Stimulated activated CD4-positive, alpha-beta T cell treated with anti-CD3 and anti-CD28 coated beads, Interleukin-4, amount 100 ng/mL, for 24 hours (primary cell): ENCODE measurements at places on chromosomes 6 and 20.

GRCh38 chr20:48827855-48828733 lies at the start of gene PREX1:
PREX1 (minus strand) TSS chr20:48827999; CDS start chr20:48827860, 139 bp downstream.
- peak; percentile 73 for DNase-seq

GRCh38 chr6:53961679-53962370 lies 149.4 kb upstream of the MLIP start:
- no peak for DNase-seq

DNA sequence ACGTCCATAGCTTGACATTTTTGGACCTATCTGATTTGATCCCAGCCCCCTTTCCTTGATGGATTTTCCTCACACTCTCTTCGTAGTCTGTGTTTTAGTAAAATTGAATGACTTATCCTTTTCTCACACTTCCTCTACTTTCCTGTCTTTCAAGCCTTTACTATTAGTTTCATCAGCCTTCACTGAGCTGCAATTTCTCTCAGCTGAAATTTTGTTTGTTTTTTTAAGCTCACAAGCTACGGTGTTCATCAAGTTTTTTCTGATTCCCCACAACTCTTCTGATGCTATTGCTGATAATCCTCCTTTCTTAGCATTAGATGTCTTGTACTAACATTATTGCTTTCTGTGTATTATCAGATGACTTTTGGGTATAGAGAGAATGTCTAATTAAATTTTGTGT lies 263.7 kb downstream of the TBX18 start:
- no peak for DNase-seq

DNA sequence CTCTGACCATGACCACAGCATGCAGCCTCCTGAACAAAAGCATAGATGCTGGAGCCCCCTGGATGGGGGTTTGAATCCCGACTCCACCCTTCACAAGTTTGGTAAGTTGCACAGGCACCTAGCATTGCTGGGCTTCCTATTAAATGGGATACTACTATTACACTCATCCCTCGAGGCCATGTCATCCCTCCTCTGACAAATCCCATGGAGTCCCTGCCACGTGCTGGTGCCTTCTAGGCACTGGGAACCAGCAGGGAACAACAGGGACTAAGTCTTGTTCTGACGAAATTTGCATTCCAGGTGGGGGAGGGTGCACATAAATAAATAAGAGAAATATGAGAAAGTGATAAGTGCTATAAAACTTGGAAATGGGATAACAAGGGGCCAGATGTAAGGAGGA lies 15.3 kb upstream of the SIRPA start:
- DNase-seq = no peak

- no peak for DNase-seq
Observed at GRCh38 chr6:160030103-160030502, 61.2 kb downstream of the IGF2R start.

GRCh38 chr20:8809107-8809953 lies 259.6 kb upstream of the PLCB4 start:
- DNase-seq = no peak

- DNase-seq = no peak
Observed at GRCh38 chr6:106637051-106637716, 7.8 kb downstream of the QRSL1 start.

- DNase-seq = no peak
Observed at GRCh38 chr20:58800134-58800871, 50.4 kb downstream of the GNAS-AS1 start.

DNA sequence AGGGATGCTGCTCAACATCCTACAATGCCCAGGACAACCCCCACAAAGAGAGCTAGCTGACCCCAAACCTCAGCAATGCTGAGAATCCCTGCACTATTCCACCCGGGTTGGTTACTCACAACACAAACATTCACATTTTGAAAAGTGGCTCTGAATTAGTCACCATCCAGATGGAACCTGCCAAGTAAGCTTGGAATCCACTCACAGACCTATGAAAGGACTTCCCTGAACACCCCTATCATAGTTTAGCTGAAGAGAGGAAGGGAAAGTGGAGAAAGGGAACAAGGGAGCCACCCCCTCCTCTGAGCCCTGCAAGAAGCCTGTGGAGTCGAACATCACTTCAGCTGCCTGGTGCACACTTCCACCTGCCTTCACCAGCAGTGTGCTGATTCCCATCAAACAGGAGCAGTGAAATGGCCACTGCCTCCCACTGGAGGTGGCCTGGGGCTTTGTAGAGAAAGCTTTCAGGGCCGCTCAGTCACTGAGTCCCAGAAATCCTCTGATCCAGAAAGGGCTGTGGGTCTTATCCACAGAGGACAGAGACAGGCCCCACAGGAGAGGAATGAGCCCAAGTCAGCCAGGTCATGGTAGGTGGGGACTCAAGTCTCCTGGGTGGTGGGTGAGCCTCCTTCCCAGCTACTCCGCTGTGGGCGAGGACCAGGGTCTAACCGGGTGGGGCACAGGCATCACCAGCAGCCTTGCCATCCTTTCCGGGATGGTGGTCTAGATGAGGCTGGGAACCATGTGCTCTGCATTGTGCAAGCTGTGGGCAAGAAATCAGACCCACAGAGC lies 203.7 kb downstream of the SYNDIG1 start:
- no peak for DNase-seq

- no peak for DNase-seq
Observed at GRCh38 chr20:63084563-63084927, 77.8 kb upstream of the BHLHE23 start.

DNA sequence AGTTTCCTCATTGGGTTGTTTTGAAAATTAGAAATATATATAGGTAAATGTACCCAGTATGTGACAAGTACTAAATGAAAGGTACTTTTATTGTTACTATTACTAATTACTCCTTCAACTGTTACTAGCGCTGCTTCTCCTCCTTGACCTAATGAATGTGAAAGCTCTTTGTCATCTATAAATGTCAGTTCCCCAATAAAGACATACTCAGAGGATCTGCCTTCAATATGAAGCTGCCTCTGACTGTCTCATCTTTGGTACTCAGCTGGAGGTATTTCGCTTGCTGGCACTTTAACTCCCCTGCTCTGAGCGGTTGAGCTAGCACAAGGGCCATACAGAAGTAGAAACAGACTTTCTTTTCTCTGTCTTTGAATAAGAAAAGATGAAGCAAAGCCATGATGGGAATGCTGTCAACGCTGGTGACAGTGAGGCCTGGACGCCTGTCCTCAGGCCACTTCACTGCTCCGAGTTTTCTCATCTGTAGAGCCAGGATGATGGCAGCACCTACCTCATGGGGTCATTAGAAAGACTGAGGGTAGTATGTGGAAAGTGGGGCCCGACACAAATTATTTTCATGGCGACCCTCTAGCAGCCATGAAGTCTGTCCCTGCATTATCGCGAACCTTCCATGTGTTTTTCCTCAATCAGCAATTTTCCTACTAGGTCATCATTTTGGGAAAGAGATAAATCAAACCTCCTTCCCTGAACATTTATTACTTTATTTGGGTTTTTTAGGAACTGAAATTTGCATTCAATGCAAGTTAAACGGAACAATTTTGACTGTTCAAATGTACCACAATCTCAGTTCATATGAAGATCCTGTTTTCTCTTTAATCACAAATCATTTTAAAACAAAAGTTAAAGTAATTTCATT lies 55.9 kb upstream of the SNX9 start:
- DNase-seq = no peak

- no peak for DNase-seq
Observed at GRCh38 chr6:35624341-35625070, 64.2 kb downstream of the FKBP5 start.

GRCh38 chr6:150296890-150297289 lies 71.9 kb upstream of the IYD start:
- no peak for DNase-seq

- no peak for DNase-seq
Observed at GRCh38 chr6:110882824-110883554, 8.4 kb downstream of the AMD1 start.

GRCh38 chr20:12699374-12700228 lies 309.2 kb upstream of the SPTLC3 start:
- no peak for DNase-seq

- peak; percentile 67 for DNase-seq
Observed at GRCh38 chr6:30411515-30412207, 66.7 kb downstream of the RPP21 start.

GRCh38 chr6:98036344-98036923 lies 753.4 kb upstream of the MMS22L start:
- DNase-seq = no peak

DNA sequence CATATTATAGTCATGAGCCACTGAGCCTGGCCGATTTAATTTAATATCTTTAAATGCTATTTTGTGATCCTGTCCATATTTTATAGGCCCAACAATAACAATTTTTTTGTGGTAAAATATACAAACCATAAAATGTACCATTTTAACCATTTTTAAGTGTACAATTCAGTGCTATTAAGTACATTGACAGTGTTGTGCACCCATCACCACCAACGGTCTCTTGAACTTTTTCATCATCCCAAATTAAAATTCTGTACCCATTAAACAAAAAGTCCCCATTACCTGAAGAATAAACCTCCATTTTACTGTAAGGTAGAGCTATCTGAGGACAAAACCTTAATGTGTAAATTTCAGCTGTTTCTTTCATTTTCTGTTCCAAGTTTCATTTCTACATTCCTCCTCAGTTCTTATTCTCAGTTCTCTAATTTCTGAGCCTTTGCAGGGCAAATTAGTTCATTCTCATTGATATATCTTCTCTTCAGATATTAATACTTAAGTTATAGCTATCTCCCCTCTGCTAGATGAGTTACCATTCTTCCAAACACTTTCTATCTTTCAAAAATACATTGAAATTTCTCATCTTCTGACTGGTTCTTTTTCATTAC lies 10.3 kb downstream of the MTO1 start:
- no peak for DNase-seq

GRCh38 chr6:163254341-163254835 lies 160.1 kb upstream of the QKI start:
- no peak for DNase-seq

DNA sequence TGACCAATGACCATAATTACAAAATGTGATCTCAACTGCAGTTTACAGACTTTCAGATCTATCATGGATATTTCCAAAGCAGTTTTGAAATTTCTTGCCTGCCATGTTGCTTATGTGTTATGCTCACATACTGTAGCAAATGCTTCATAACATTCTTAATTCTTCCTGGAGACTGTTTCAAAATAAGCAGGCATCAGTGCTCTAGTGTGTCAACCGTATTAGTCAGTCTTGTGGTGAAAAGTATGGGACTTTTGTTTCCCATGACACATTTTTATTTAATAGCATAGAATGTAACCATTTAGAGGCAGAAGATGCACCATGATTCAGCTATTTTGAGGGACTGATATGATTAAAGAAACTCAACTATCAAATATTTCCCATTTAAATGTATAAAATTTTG lies 1.7 kb downstream of the POPDC3 start:
- no peak for DNase-seq

DNA sequence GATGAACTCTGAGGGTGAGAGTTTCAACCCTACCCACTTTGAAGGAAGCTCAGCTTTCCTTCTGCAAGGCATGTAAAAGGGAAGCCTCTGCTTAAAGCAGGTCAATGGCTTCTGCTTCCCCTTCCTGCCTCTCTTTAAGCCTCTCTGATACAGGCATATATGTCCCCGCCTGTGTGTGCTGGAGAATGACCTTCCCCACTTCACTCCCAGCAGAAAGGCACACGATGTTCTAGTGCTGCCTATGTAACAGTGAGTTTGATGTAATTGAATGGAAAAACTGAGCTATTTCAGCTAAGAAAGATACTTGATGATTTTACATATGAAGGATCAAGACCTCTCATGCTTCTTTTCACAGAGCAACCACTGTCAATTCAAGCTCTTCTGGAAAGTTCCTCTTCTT lies 632.2 kb downstream of the HACE1 start:
- no peak for DNase-seq
